ENCODE measurements at places on chromosomes 7 and 10.
A peak's percentile ranks its signal among the peaks of the same experiment; 100 is the strongest.

DNA sequence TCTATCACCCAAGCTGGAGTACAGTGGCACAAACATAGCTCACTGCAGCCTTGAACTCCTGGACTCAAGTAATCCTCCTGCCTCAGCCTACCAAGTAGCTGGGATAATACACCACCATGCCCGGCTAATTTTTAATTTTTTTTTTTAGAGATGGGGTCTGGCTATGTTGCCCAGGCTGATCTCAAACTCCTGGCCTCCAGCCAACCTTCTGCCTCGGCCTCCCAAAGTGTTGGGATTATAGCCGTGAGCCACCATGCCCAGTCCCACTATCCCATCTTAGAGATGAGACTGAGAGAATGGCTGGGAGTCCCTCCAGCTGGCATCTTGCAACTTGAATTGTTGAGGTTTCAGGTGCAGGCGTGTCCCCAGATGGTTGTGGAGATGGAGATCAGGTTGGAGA, 40.7 kb upstream of the ELN start:
- ATAC-seq = no peak

DNA sequence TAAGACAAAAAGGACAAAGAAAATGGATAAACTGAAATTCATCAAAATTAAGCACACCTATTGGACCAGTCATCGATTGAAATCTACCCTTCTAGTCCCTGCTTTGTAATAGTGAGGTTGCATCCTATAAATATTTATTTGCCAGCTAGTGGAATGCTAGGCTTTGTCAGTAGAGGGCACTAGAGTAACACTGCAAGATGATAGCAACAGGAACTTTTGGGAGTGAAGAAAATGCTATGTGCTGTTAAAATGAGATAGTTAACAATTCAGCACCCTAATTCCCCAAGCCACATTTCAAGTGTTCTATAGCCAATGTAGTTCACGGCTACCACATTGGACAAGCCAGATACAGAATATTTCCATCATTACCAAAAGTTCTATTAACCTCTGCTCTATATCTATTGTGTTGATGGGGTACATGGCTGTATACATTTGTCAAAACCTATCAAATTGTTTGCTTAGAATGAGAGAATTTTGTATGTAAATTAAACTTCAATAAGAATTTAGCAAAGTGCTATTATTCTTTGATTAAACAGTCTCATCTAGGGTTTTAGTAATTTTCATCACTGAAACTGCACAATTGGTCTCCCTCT, 69.8 kb downstream of the LSMEM1 start:
- peak; percentile 81 for ATAC-seq

GRCh38 chr10:62810156-62810902, 5.8 kb downstream of the ADO start:
- ATAC-seq = no peak

- ATAC-seq = no peak
These were observed 319.8 kb downstream of the FRMD4A start for GRCh38 chr10:14010769-14011574.

- no peak for ATAC-seq
These were observed 2.0 kb downstream of the INSIG1 start for GRCh38 chr7:155299535-155300202.

DNA sequence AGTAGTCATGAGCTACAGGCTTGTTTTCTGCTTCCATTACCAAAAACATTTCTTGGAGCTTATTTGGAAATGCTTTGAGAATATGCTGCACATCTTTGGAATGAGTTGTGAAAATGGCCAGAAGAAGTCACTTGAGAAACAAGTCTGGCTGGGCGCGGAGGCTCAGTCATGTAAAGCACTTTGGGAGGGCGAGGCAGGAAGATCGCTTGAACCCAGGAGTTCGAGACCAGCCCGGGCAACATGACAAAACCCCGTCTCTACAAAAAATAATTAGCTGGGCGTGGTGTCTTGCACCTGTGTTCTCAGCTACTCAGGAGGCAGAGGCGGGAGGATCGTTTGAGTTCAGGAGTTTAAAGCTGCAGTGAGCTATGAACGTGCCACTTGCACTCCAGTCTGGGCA, 882 bp upstream of the CHCHD1 start:
- ATAC-seq = no peak

DNA sequence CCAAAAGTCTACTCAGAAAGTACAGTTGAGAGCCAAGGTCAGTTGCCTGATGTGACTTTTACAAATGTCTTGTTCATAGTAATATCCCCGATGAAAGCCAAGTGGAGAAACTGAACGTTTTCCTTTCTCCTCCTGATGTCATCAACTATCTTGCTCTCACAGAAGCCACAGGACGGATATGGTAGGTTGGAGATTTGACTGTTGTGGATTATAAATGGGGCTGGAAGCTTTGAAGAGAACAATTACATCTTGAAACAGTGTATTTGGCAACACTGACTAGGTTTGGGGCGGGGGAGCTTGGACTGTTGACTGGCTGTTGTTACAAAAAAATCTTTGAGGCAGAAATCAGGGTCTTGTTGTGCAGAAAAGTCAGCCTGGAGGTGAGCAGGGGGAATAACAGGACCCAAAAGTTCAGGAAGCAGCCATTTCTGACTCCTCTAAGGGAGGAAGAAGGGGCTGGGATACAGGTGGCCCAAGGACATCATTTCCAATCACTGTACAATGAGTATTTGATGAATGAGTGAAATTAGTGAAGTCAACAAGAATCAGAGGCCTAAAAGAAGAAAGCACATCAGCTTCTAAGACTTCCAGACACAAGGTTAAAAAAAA, 24.3 kb downstream of the PLEKHS1 start:
- no peak for ATAC-seq

GRCh38 chr10:42979181-42979580, 97.7 kb upstream of the RET start:
- no peak for ATAC-seq

- no peak for ATAC-seq
These were observed 98.1 kb downstream of the GSAP start for GRCh38 chr7:77318019-77318418.

DNA sequence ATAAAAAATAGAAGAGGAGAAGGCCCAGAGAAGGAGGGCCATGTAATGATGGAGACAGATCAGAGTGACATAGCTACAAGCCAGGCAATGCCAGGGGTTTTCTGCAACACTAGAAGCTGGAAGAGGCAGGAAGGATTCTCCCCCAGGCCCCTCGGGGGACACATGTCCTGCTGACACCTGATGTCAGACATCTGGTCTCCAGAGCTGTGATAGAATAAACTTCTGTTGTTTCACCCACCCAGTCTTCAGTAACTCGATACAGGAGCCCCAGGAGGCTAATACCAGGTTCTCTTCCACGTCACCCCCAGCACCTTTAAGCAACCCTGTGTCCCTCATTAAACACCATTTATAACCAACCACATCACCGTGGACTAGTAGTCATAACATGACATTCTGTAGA, 94.9 kb downstream of the TMEM130 start:
- no peak for ATAC-seq

GRCh38 chr7:35736725-35737124, 41.8 kb upstream of the HERPUD2 start:
- ATAC-seq = no peak

DNA sequence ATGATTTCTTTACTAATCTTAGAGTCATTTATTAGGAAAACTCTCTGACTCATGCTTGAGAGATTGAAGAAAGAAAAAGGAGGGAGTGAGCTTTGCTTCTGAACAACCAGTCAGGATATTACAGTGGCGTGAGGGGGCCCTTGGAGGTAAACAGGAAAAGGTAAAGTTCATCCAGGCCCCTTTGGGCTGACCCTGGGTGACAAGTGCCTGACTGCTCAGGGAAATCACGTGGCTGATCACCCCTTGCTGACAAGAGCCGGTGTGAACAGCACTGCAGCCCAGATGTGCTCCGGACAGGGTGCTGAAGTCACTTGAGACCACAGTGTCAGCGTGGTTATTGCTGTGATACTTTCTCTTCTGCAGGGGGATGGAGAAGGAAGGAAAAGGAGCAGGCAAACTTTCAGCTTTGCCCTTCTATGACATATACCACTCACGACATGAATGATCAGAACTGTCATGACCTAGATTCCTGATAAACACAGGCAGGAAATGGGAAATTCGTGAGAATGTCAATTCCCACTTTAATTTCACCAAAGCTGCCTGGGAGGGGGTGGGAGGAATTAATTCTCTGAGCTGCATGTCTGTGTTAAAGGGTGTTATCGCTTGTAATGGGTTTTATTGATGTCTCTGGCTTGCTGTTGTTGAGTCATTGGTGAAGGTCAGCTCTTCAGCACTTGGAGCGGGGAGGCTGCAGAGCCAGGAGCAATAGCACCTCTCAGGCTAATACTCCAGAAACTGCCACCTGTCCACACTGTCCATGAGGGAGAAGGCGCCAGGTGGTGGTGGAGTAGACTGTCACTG, 139.8 kb upstream of the AOAH start:
- ATAC-seq = peak; percentile 86

DNA sequence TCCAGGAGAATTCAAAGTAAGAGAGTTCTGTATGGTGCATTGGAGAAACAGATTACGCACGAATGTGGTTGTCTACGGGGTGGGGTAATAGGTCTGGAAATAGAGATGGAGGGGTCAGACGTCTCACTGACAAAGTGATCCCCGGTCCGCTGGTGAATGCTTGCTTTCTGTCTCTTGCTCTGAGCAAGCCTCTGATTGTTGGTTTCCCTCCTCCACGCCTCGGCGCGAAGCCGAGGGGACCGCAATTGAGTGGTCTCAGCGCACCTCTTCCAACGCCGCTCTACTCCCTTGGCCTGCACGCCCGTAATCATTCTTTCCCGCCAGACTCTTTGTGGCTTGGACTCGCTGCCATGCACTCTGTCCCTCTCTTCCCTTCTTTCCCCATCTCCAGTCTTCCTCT, 46.5 kb upstream of the PFKP start:
- no peak for ATAC-seq

DNA sequence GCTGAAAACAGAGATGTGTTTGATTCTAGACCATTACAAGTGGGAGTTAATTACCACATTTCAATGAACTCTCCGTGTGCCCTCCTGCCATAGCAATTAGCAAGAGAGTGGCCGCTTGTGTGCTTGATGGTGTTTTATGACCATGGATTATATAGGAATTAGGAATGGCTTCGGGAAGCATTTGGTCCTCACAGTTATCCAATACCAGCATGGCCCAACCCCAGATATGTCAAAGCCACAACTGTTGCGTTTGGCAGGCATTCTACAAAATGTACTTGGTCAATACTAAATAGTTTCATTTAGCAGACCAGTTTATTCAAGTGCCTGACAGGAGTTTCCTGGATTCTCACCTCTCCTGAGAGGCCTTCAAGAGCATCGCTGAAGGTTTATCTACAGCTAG, 509.0 kb upstream of the GALNT17 start:
- no peak for ATAC-seq

DNA sequence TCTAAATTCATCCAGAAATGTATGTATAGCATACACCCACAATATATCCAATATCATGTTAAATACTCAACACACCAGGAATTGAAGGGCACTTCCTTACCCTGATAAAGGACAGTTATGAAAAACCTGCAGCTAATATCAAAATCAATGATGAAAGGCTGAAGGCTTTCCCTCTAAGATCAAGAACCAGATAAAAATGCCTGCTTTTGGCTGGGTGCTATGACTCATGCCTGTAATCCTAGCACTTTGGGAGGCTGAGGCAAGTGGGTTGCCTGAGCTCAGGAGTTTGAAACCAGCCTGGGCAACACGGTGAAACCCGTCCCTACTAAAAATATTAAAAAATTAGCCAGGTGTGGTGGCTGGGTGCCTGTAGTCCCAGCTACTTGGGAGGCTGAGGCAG, 21.6 kb upstream of the UPP1 start:
- no peak for ATAC-seq

GRCh38 chr7:121328508-121329190, at the start of gene WNT16:
Gene WNT16 (plus strand): TSS chr7:121329000. CDS start chr7:121329293, 293 bp downstream.
- no peak for ATAC-seq

DNA sequence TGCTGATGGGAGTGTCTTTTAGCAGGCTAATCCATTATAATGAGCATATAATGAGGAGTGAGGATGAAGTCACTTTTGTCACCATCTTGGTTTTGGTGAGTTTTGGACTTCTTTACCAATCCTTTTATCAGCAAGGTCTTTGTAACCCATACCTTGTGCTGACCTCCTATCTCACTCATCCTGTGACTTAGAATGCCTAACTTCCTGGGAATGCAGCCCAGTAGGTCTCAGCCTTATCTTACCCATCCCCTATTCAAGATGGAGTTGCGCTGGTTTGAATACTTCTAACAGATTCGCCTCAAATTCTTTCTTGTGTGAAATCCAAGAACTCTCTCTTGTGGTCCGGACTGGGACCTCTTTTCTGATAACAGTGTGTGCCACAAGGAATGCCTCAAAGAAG, 253.1 kb upstream of the CACNA2D1 start:
- ATAC-seq = no peak

GRCh38 chr7:17682586-17682985, 257.7 kb downstream of the SNX13 start:
- ATAC-seq = peak; percentile 59

DNA sequence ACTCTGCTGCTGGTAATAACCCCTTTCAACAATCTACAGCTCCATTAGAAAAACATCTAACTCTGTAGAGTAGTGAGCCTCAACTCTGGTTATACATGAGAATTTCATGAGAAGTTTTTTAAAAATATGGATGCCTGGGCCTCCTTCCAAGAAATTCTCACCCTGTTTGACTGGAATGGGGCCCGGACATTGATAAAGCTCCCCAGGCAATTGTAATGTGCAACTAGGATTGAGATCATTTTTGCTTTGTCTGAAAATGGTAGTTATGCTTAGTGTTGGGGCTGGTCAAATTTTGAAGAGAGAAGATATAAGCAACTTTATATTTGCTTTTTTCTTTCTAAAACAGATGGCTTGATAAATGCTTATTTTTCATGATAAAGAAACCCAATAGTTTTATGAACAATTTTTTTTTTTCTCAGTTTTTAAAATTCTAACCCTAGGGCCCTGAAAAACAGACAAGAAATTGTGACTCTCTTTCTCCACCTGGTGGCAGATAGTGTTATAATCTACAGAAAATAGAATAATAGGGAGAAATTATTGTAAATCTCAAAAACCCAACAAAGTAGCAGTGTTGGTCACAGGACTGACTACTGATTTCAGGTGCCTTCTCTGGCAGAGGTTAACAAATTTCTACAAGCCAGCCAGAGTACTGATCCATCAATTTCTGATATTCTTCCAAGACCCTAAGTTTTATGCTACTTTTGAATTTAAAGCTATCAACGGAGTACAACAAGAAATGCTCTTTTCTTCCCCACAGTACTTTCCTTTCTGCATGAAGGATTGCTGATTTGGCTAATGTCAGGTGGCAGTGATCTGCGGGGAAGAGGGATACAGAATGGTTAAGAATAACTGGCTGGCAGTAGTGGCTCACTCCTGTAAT, 174.8 kb downstream of the DKK1 start:
- no peak for ATAC-seq

DNA sequence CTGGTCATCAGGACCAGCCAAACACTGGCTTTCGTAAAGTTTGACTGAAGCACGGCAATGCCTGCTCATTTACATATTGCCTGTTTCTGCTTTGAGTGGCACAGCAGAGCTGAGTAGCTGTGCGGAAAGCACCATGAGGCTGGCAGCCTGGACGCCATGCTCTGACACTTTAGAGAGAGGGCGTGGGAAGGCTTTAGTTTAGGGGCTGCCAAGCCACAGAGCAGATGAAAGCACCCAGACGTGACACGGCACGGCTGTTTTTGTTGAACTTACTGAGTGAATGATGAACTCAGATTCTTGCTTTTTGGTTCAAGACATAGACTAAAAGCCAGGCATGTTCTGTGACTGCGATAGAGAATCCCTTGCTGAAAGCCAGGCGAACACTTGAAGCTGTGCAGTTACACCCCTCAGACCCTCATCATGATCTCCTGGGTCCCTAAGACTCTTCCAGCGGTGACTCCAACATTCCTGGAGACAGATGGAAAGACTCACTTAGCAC, 182.1 kb downstream of the ZMYND11 start:
- ATAC-seq = no peak

Measured in motor neuron (in vitro differentiated cells).